Liver (tissue), 10 donors: ENCODE measurements at places on chromosomes 1 and 21. TPM values are rescaled to one million over a fixed set of nuclear protein-coding genes. Genes with fewer than 3 reads are reported as not detected.

DNA sequence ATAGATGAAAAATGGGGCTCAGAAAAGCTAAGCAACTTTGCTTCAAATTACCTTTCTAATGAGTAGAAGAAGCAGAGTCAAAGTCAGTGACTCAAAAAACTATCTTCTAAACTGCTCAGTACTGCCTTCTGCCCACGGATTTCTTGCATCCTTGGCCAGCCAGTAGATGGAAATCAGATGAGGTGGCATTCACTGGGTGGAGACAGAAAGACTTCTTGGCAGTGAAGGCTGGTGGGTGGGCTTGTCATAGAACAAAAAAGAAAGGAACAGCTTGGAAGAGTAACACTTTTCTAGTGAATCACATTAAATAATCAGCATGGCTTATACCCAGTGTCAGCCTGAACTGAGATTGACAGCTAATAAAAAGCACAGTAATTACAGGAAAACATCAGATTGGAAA, 170.7 kb downstream of the ST6GALNAC5 start:
- H3K27me3 ChIP-seq, result no peaks in the 10 kb centered on the region
- DNase-seq, result no peak
- H3K4me3 ChIP-seq, result no peak overlapping the region

DNA sequence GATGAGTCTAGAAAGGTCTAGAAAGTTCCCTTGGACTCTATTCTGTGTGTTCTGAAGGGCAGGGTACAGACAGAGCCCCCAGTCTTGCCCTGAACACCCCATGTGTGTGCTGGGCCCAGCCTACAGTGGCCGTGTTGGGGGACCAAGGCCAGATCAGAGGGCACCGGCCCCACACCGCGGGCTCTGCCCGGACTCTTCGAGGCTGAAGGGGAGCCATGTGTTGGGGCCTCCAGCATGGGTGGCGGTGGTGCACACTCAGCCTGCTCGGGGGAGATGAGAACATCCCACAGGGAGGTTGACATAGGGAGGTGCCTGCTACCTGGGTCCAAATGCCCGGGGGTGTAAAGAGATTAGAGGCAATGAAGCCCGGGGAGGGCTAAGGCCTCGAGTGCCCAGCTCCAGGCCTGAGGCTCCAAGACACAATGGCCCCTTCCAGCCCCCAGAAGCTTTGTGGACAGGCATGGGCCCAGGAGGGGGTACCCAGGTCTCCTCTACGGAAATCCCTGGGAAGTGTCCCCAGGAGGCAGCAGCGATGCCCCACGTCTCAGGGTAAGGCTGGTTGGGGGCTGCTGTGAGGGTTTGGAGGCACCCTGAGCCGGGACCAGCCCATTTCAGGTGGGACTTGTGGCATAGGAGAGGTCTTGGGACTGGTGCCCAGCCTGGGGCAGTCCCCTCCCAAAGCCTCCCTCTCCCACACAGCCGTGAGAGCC, 12.1 kb downstream of the ARHGEF16 start:
- no peaks in the 10 kb centered on the region for H3K27me3 ChIP-seq
- no peak for DNase-seq
- no peak overlapping the region for H3K27ac ChIP-seq
- H3K36me3 ChIP-seq, result no peaks in the 10 kb centered on the region
- no peak overlapping the region for H3K4me3 ChIP-seq

- no peaks in the 10 kb centered on the region for H3K36me3 ChIP-seq
- peak overlapping the region; percentile 54 for H3K27ac ChIP-seq
- DNase-seq, result peak; percentile 78
These were observed 659 bp downstream of the AGO1 start for GRCh38 chr1:35883635-35884101.

DNA sequence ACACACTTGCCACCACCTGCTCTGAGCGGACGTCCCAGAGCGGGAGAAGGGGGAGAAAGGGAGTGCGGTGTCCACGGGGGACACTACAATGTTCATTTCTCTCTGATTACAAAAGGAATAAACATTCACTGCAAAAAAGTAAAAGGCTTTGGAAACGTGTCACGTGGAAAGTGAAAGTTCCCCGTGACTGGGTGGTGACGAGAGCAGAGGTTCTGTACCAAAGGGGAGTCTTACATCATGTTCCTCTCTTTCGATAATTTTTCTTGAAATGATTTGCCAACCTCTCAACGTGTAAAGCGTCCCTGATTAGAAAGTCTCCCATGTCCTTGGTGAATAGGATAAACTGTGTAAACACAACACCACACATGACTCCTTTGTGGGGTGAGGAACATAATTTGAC, 22.0 kb upstream of the PRDM15 start:
- H3K4me1 ChIP-seq, result no peaks in the 10 kb centered on the region
- no peaks in the 10 kb centered on the region for H3K27me3 ChIP-seq
- peaks cover 17% of the 10 kb centered on the region for H3K36me3 ChIP-seq
- H3K4me3 ChIP-seq, result no peak overlapping the region
- H3K27ac ChIP-seq, result no peak overlapping the region

- no peaks in the 10 kb centered on the region for H3K4me1 ChIP-seq
- H3K27me3 ChIP-seq, result no peaks in the 10 kb centered on the region
- DNase-seq, result no peak
- H3K4me3 ChIP-seq, result no peak overlapping the region
These were observed 67.4 kb upstream of the DMRTA2 start for GRCh38 chr1:50490640-50491039.

DNA sequence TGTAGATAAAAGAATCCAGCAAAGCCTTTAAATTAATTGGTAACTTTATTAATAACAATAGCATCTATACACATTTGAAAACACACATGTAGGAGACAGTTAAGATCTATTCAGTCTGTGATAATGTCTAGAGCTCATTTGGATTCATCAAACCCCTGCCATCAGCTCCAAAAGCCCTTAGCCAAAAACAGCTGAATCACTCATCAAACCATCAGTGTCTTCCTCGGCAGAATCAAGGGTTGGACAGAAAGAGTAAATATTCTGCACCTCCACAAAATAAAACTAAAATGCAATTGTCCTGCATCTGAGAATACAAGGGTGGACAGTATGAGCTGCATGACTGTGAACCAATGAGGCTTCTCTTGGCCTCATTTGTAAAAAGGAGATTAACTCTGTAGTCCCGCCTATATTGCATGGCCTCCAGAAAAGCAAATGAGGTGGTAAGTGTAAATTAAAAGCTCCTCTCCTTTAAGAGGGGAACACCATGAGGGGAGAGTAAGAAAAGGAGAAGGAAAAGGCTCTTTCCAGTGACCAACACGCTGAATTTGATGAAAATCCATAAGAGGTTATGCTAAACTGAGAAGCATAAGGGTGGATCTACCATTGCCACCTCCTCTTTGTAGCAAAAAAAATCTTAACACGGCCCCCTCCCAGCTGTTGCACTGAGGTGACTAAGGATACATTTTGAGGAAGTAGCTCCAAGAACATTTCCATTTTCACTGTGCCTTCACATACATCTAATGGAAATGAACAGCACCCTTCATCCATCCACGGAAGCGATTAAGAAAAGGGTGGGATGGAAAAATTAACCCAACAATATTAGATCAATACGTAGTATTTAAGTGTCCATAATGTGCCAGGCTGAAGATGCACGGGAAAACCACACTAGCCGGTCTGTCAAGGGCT, 14.7 kb upstream of the BOLA1 start:
- peak overlapping the region; percentile 77 for H3K4me3 ChIP-seq
- no peaks in the 10 kb centered on the region for H3K27me3 ChIP-seq
- peak overlapping the region; percentile 100 for H3K27ac ChIP-seq
- H3K4me1 ChIP-seq, result peaks cover 23% of the 10 kb centered on the region
- no peak for DNase-seq

DNA sequence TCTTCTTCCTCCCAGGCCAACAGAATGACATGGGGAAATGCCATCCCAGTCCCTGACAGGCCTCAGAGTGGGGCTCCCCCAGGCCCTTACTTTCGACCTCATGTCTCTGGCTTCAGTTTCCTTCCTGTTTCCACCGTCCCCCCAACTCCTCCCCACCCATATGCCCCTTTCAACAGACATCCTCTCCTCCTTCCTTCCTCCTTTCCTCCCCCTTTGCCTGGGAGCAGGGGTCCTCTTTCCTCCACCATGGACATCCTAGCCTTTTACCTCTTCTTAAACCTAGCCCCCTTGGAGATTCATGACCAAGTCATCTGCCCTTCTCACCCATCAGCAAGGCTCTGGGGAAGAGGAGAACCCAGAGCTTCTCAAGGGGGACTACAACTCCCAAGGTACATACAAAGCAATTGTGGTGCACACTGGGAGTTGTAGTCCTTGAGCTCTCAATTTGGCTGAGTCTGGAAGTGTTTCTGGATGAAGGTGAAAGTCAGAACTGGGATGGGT, 4.0 kb downstream of the ZBTB7B start:
- peak overlapping the region; percentile 99 for H3K27ac ChIP-seq
- peaks cover 65% of the 10 kb centered on the region for H3K4me1 ChIP-seq
- no peaks in the 10 kb centered on the region for H3K36me3 ChIP-seq
- H3K27me3 ChIP-seq, result no peaks in the 10 kb centered on the region

GRCh38 chr1:116674011-116674531, 6.5 kb upstream of the IGSF3 start:
- H3K27me3 ChIP-seq, result no peaks in the 10 kb centered on the region
- H3K4me3 ChIP-seq, result no peak overlapping the region
- DNase-seq, result no peak
- H3K27ac ChIP-seq, result no peak overlapping the region

- H3K27ac ChIP-seq, result no peak overlapping the region
- H3K4me1 ChIP-seq, result peaks cover 5% of the 10 kb centered on the region
- no peak overlapping the region for H3K4me3 ChIP-seq
- no peak for DNase-seq
- H3K36me3 ChIP-seq, result peaks cover 11% of the 10 kb centered on the region
- H3K27me3 ChIP-seq, result no peaks in the 10 kb centered on the region
These were observed 53.9 kb upstream of the NADK start for GRCh38 chr1:1832166-1832565.

GRCh38 chr1:32380057-32380456, 14.2 kb downstream of the BSDC1 start:
- no peak for DNase-seq
- H3K4me3 ChIP-seq, result no peak overlapping the region
- no peaks in the 10 kb centered on the region for H3K27me3 ChIP-seq

GRCh38 chr1:109197158-109198042, 16.3 kb upstream of the SARS1 start:
- peak; percentile 53 for DNase-seq
- H3K36me3 ChIP-seq, result no peaks in the 10 kb centered on the region
- no peaks in the 10 kb centered on the region for H3K27me3 ChIP-seq
- no peak overlapping the region for H3K27ac ChIP-seq
- peaks cover 6% of the 10 kb centered on the region for H3K4me1 ChIP-seq

GRCh38 chr1:179310721-179311120, 17.1 kb downstream of the SOAT1 start:
- H3K27ac ChIP-seq, result no peak overlapping the region
- no peaks in the 10 kb centered on the region for H3K4me1 ChIP-seq
- H3K27me3 ChIP-seq, result no peaks in the 10 kb centered on the region
- no peak for DNase-seq
- peaks cover 6% of the 10 kb centered on the region for H3K36me3 ChIP-seq

- no peak overlapping the region for H3K4me3 ChIP-seq
- peaks cover 24% of the 10 kb centered on the region for H3K36me3 ChIP-seq
- no peak for DNase-seq
- no peaks in the 10 kb centered on the region for H3K27me3 ChIP-seq
These were observed 12.7 kb downstream of the SSU72 start for GRCh38 chr1:1561801-1562470.

DNA sequence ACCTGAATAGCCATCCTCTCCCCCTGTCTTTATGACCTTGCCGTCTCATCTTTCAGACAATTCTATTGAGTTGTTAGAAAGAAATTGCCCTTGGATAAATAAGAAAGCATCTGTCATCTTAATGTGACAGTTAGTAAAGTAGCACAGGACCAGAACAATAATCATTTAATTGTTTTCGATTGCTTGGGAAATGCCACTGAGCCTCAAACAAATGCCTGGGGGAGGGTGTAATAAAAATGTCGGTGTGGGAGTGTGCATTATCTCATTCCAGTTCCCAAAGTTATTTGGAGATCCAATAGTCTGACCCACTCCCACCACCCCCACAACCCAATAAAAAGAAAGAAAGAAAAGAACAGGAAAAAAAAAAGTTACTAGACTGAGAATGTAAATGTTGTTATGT, 509.3 kb upstream of the LRRC7 start:
- no peak for DNase-seq
- no peak overlapping the region for H3K4me3 ChIP-seq
- H3K27ac ChIP-seq, result no peak overlapping the region
- no peaks in the 10 kb centered on the region for H3K27me3 ChIP-seq
- no peaks in the 10 kb centered on the region for H3K4me1 ChIP-seq

- H3K27ac ChIP-seq, result no peak overlapping the region
- no peaks in the 10 kb centered on the region for H3K4me1 ChIP-seq
- H3K4me3 ChIP-seq, result no peak overlapping the region
- H3K27me3 ChIP-seq, result no peaks in the 10 kb centered on the region
These were observed 53.7 kb upstream of the DNAJC6 start for GRCh38 chr1:65255656-65256050.

- H3K4me3 ChIP-seq, result no peak overlapping the region
- H3K4me1 ChIP-seq, result no peaks in the 10 kb centered on the region
- H3K36me3 ChIP-seq, result no peaks in the 10 kb centered on the region
- no peaks in the 10 kb centered on the region for H3K27me3 ChIP-seq
These were observed 348.2 kb downstream of the MATN1 start for GRCh38 chr1:30375156-30375555.

DNA sequence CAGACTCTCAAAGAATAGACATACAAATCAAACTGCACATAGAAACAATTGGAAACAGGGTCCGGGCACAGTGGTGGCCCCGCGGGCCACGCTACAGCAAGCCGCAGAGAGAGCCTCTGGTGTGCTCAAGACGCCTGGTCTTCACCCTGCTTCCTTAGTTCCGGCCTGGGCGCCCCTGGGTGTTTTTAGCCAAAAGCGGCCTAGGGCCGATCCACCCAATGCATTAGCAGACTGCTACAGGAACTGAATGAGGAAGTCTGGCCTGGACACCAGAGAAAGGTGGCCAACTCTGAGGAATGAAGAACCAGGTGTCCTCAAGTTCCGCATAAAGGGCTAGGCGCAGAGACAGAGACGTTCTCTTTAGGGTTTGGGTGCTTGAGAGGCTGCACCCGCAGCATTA, 1.7 kb downstream of the PRRX1 start:
- H3K4me3 ChIP-seq, result no peak overlapping the region
- peaks cover 26% of the 10 kb centered on the region for H3K4me1 ChIP-seq
- DNase-seq, result no peak

- DNase-seq, result no peak
- no peak overlapping the region for H3K27ac ChIP-seq
- H3K27me3 ChIP-seq, result no peaks in the 10 kb centered on the region
- no peak overlapping the region for H3K4me3 ChIP-seq
These were observed 2.8 kb downstream of the SRARP start for GRCh38 chr1:16006552-16007485.

DNA sequence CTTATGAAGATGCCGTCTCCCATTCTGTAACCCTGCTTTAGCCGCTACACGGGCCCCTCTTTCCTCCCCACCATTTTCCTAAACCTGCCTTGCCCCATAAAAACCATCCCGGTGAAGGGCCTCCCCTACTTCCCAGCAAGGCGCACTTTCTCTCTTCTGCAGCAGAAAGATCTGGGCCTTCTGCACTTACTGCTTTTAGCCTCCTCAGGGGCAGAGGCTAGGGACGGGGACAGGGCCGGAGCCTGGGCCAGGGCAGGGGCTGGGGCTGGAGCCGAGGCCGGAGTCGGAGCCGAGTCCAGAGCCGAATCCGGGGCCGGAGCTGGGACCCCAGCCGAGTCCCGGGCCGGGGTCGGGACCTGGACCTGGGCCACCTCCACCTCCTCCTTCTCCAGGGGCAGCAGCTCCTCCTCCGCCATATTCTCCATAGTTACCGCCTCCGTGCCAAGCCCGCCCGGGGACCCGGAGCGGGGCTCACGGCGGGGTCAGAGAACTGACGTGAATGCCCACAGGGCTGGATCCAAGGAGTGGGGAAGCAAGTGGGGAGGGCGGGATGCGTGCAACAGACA, 382 bp downstream of the TRMT1L start:
- peak overlapping the region; percentile 82 for H3K4me3 ChIP-seq
- peaks cover 3% of the 10 kb centered on the region for H3K36me3 ChIP-seq
- H3K27ac ChIP-seq, result peak overlapping the region; percentile 93
- H3K4me1 ChIP-seq, result peaks cover 25% of the 10 kb centered on the region
- no peak for DNase-seq

ZNF648 gene
- 0.14 TPM for total RNA-seq

CDCA8 gene
- 0.25 TPM for total RNA-seq

PWP2 gene
- 4.6 TPM for total RNA-seq

IFI44 gene
- 5.9 TPM for total RNA-seq
